Activated naive CD4-positive, alpha-beta T cell (primary cell): ENCODE measurements at places on chromosomes 1 and 21.

DNA sequence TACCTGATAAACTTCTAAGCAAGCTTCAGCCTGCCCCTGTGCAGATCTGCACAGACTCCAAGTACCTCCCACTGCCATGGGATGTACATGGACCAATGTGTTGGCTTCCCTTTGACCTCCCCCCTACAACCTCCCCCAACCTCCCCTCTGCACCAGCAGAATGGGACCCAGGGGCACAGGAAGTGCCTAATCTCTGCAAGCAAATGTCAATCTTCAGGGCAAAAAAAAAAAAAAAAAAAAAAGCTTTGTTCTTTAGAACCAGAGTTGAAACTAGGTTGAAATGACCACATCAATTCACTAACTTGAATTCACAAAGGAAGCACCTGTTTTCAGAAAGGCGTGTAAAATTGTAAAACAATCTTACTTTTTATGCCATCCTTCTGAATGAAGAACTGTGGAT, 53.9 kb upstream of the TIAM1 start:
- peak; percentile 30 for DNase-seq

GRCh38 chr1:71043065-71043464, 4.6 kb downstream of the PTGER3 start:
- DNase-seq = no peak

DNA sequence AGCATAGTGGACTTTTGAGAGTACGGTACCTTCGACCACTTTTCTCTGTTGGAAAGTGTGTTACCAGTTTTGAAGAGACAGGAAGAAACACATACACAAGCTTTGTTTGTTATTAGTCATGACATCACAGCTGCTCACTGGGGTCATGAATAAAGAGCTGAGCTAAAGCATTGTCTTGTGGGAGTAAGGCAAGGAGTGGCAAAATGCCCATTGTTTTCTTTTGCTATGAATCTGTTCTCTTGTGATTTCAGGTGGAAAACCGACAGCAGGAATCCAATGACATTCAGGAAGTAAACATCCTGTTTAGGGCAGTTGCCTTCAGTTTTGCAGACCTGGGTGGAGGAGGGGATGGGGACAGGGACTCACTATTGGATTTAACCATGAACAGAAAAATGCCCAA, 66.2 kb downstream of the RGL1 start:
- DNase-seq = no peak

DNA sequence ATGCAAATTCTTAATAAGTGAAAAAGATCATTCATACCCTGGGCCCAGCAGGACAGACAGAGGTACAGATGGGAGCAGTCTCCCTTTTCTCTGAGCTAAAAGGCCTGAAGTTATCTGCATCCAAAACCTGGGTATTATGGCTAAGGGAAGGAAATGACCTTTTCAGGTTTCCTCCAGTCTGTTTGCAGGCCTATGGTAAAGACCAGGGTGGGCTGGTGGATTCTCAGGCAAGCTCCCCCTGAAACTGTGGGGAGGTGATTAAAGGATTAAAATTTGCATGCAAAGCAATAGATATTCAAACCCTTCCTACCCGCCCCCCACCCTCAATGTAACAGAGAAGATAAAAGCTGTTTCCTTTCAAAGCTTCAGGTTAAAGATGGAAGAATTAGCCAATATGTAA, 471.8 kb upstream of the RUNX1 start:
- DNase-seq = no peak

DNA sequence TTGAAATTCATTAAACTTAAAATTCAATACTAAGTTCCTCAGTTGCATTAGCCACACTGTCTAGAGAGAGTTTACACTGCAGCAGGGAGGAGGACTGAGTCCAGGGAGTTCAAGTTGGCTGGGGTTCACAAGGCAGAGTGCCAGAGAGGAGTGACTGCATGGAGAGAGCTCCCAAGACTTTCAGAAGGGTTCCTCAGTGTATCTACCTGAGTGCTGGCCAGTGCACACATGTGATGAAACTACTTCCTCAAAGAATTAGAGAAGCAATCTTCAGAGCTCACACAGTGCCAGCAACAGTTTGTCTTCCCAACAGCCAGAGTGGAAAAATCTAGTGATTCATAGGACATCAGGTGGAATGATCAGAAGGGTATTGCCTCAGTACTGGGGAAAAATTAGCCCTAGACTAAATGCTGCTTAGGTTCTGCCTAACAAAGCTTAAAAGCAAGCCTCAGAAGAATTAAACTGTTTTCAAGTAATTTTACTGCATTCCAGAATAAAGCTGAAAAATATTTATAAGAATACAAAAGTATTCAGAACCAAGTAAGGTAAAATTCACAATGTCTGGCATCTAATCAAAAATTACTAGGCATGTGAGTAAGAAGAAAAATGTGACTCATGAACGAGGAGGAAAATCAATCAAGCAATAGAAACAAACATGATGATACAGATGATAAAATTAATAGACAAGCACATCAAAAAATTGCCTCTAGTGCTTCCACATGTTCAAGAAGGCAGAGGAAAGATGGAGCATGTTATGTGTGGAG, 10.4 kb upstream of the WNT3A start:
- DNase-seq = no peak

- no peak for DNase-seq
Observed at GRCh38 chr1:178733972-178734371, 8.9 kb downstream of the RALGPS2 start.

GRCh38 chr1:99786751-99787501, 20.5 kb upstream of the FRRS1 start:
- DNase-seq = no peak

- DNase-seq = no peak
Observed at GRCh38 chr1:100268202-100268601, 2.2 kb downstream of the RTCA start.

- no peak for DNase-seq
Observed at GRCh38 chr1:234331507-234331906, 41.7 kb upstream of the COA6 start.

- no peak for DNase-seq
Observed at GRCh38 chr1:211335522-211336157, 9.0 kb downstream of the TRAF5 start.

DNA sequence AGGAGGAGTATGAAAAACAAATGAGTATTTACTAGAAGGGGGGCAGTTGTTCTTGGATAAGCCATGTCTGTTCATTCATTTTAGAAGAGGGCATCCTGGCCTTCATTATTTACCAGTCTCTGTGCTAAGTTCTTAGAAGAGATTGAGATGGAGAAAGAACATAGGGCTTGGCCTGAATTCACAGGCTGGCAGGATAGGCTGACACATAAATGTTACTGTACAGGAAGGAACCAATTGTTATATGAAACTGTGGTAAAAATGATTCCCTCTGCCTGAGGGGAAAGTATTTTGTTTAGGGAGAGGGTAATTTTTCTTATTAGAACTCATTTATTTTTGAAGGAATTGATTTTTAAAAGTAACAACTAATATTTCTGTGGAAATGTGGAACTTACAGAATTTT, 99.5 kb downstream of the MAN1A2 start:
- no peak for DNase-seq

DNA sequence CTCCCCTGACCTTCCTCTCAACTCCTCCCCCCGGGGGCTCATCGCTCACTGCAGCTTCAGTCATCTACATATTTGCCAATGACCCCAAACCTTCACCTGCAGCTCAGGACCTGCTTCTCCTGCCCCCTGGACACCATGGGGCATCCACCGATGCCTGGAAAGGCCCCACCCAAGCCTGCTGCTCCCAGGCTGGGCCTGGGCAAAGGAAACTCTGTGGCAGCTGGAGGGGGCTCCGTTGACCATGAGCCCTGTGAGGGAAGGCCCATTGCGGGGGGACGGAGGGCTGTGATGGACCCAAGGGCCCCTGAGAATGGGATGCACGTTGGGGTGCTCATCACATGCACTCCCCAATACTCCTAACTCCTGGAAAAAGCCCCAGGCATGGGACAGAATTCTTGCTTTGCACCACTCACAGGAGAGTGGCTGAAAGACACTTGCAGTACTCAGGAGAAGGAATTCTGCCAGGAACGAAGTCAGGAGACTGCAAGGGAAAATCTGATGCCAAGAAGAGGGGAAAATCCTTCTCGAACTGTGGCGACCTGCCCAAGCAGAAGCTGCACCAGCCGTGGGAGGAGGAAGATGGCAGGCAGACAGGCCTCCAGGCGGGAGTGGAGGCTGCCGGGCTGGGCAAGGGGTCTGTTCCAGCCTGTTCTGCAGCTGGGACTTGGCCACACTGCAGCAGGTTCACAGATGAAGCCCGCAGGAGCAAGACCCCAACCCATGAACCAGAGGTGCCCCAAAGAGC, 18.4 kb downstream of the MATN1 start:
- DNase-seq = no peak

- DNase-seq = no peak
Observed at GRCh38 chr1:151860504-151861187, 7.1 kb upstream of the THEM5 start.

- no peak for DNase-seq
Observed at GRCh38 chr1:170530972-170531757, 801 bp upstream of the GORAB start.

DNA sequence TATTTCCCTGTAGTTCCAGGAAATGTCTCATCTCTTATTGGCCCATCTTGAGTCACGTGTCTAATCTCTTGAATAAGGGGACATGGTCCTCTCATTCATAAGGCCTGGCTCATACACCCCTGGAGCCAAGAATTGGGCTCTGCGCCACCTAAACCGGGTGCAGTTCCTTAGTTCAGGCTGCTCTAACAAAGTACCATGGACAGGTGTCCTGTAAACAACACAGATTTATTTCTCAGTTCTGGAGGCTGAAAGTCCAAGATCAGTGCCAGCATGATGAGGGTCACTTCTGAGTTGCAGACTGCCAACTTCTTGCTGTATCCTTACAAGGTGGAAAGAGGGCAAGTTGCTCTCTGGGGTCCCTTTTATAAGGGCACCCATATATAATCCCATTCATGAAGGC, 60.2 kb upstream of the VAMP3 start:
- DNase-seq = no peak

GRCh38 chr1:227953022-227953412, 5.3 kb upstream of the WNT9A start:
- no peak for DNase-seq

- DNase-seq = no peak
Observed at GRCh38 chr1:50703240-50703639, 256.8 kb downstream of the FAF1 start.

DNA sequence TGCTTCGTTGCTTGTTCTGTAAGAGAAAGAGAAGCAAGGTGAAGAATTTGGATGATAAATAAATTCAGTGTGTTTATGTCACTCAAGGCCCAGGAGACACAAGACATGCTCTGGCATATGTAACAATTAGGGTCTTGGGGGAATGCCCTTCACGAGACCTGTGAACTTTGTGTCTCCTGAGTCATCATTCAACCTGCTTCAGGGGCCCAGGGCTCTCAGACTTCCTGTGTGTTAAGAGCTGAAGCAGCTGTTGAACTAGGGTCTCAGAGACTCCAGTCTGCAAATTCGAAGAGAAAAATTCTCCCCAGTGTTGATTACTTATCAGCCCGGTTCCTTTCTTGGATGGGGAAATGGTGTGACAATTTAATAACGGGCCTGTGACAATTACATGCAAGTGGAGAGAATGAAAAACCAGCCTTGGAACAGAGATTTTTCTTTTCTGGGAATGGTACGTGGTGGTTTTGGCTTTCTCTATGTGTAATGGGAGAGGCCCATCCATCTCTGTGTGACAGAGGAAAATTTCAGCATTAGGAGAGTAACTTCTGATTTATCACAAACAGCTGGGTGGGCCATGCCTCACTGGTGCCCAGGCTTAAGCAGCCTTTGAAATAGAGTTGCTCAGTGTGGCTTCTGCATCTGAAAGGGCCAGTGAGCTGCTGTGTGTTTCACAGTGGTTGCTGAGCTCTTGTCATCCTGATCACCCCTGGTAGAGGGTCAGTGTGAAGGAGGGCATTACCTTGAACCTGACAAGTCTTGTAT, 22.4 kb downstream of the HUNK start:
- no peak for DNase-seq

GRCh38 chr1:185291159-185291558, 25.9 kb downstream of the IVNS1ABP start:
- no peak for DNase-seq

GRCh38 chr1:77632216-77632615, 50.2 kb downstream of the ZZZ3 start:
- DNase-seq = no peak

DNA sequence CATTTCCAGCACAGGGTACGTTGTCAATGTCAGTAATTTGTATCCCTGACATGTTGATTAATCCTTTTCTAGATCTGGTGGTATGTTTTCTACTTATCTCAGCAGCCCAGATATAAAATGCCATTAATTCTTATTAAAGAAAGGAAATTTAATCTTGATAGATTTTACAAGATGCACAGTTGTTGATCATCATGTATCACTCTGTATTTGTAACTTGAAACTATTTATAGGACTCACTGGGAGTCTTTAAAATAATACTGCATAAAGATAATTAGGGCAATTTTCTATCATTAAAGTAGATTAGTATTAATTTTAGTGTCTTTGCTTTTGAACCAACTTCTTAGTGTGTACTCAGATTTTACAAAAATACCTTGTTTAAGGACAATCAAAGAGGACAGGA, 84.9 kb downstream of the GREM2 start:
- DNase-seq = no peak

- DNase-seq = no peak
Observed at GRCh38 chr1:116439701-116440100, 66.7 kb downstream of the ATP1A1 start.

GRCh38 chr1:76269155-76269554, 194.6 kb downstream of the ST6GALNAC3 start:
- no peak for DNase-seq

- DNase-seq = no peak
Observed at GRCh38 chr1:91679446-91679845, 178.8 kb downstream of the CDC7 start.

GRCh38 chr21:42554251-42554961, 40.8 kb downstream of the SLC37A1 start:
- DNase-seq = no peak
